ENCODE measurements at places on chromosomes 4 and X.

- DNase-seq, result no peak
Measured at GRCh38 chr4:176638992-176639391, 153.7 kb downstream of the VEGFC start.

- no peak for DNase-seq
Measured at GRCh38 chr4:105603158-105603557, 50.7 kb downstream of the ARHGEF38 start.

DNA sequence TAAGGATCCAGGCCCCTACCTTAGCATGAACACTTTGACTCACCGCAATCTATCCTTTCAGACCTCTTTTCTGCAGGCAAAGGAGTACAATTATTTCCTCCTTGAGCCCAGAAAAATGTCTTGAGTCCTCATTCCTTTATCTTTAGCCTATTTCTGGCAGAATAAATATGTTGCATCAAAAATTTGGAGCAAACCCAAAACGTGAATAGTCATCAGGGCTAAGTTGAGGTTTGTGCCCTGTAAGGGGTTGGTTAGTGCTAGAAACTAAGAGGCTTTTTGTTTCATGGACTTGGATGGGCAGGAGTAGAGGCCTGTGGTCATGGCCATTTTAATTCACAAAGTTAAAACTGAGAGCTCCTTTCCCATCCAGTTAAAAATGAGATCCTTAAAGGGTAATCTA lies 460.3 kb downstream of the GBA3 start:
- no peak for DNase-seq

- DNase-seq, result no peak
Measured at GRCh38 chr4:11131491-11131890, 297.2 kb downstream of the HS3ST1 start.
